ENCODE measurements at places on chromosomes 1 and 21. TPM values are rescaled to one million over a fixed set of nuclear protein-coding genes. Genes with fewer than 3 reads are reported as not detected.

DNA sequence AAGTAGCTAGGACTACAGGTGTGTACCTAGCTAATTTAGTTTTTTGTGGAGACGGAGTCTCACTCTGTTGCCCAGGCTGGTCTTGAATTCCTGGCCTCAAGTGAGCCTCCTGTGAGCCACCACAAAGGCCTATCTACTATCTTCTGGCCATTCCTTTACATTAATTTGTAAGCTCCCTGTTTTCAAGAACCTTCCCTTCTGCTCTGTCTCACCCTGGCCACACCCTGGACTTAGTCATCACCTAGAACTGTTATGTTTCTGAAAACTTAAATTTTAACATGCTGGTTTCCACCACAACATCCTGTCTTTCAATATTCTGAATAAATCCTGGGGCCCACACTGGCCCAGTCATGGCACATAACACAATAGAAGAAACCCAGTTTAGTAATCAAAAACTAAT lies 4.9 kb upstream of the B4GALT3 start:
- DNase-seq: peak; percentile 65

- DNase-seq: no peak
These were observed 28.7 kb downstream of the IFI44 start for GRCh38 chr1:78678324-78678723.

DNA sequence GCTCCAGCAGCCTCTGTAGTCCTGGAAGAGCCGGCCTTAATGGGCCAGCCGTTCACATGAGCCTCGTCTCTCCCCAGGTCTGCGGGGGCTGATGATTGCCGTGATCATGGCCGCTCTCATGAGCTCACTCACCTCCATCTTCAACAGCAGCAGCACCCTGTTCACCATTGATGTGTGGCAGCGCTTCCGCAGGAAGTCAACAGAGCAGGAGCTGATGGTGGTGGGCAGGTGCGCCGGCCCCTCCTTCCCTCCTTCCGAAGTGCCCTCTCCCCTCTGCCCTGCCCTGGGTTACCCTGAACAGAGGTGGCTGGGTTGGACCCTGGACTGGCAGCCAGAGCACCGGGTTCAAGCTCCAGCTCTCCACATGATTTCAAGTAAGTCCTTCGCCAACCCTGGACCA lies 13.1 kb downstream of the SLC5A9 start:
- DNase-seq: no peak

DNA sequence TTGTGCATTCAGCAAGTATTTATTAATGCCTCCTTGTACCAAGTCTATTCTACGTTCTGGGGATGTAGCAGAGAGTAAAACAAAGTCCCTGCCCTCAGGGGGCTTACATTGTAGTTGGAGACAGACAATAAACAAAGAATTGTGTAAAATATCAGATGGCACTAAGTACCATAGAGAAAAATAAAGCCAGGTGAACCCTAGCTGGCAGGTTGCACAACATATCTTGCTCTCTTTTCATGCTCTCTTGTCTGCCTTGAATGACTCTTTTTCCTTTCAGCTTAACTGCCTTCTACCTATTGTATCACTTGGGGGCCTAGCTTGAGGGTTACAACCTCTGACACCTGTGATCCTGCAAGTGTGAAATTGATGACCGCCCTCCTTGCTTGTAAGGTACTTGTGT lies 20.7 kb upstream of the FASLG start:
- no peak for DNase-seq

The PRRX1 gene
- not detected for polyA plus RNA-seq

The PER3 gene
- 2.5 TPM for polyA plus RNA-seq

The GART gene
- 45.3 TPM for polyA plus RNA-seq
